HuH-7.5 (cell line): ENCODE measurements at places on chromosomes 16 and 17.

DNA sequence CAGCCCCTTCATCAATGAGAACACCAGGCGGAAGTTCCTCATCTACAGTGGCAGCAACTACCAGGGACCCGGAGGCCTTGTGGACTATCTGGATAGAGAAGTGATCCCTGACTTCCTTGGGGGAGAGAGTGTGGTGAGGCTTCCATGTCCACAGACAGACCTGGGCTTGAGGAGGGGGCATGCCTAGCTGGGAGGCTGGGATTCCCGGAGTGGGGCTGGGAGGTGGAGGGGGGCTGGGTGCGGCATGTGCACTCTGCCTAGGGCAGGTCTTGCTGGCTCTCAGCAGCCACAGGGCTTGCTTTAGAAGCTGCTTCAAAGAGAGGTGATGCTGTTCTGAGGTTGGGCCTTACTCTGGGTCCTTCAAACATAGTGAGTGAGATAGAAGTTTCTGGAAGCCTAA is 27.8 kb downstream of the NAGPA start:
- no peak for DNase-seq

DNA sequence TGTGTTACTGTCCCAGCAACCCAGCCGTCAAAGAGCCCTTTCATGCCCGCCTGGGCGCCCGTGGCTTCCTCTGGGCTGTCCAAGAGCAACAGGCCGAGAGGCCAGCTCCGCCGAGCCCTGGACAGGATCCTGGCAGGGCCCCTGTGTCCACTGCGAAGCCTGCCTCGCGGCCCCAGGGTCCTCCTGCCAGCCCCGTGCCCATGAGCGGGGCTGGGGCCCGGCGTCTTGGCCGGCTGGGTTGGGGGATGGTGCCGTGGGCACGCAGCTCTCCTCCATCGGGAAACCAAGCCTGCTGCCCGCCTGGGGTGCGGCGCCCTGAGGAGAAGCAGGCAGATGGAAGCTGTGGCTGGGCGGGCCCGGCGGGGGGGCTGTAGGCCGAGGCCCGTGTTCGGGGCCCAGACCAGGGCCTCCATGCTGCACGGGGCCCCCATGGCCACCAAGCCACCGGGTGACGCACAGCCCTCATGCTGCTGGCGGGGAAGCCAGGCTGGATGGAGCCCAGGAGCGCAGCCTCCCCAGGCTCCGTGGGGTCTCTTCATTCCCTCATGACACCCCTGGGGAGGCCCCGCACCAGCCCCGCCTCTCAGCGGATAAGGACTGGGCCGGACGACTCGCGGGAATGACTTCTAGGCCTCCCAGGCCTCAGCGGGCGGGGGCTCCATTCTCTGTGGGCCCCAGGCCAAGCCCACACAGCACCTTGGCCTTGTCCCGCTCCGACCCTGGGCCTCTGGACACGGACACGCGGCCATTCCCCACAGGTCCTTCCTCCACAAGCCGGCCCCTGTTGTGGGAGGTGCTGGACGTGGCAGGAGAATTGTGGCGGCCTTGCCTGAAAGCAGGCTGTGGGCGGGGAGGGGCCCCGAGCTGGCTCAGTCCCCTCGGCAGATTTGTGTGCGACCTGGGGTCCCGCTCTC is at the start of gene C1QTNF8:
Gene C1QTNF8 (minus strand): TSS at position 76 of the 914 bp plus-strand sequence. CDS start 1,322 bp downstream, outside the sequence.
- no peak for DNase-seq

GRCh38 chr17:12421077-12421476 is 244.6 kb upstream of the MYOCD start:
- DNase-seq: no peak

- no peak for DNase-seq
Measured at GRCh38 chr17:51147650-51148049, 5.7 kb upstream of the NME1 start.

DNA sequence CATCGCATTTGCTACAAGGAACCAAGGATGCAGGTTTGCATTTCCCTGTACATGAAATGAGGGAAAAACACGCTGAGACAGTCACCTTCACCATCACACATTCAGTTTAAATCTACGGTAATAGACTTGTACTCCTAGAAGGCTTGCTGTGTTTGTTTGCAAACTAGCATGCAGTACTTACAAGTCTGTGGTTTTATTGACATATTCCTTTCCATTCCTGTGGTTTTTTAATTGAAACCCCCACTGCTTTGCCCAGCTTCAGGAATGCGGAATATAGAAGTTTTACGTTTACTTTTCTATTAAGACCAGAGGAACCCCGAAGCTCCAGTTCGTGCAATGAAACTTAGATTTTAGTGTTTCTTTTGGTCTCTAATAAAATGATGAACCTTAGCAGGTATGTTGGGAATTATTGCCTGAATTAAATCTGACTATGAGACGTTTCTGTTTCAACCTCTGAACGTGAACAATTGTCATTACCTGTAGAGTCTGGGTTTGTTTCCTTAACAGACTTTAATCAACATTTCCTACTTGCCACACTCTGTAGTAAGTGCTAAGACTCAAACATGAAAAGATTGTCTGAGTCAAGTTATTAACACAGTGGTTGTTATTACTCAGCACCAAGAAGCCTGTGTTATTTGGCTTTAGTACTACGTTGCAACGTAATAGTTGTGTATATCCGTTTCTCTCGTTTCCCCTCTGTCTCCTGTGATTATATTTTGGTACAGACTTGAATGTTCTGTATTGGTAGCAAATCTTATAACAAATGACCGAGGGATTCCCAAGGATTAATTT is 793.3 kb upstream of the GOT2 start:
- DNase-seq: no peak

- no peak for DNase-seq
Measured at GRCh38 chr16:72811188-72811720, 236.7 kb downstream of the ZFHX3 start.

- DNase-seq: no peak
Measured at GRCh38 chr16:24991349-24991748, 23.8 kb downstream of the ARHGAP17 start.
